ENCODE measurements at places on chromosomes 12 and 14.

GRCh38 chr12:4526923-4527546 is 11.7 kb upstream of the RAD51AP1 start:
- peak; percentile 19 for DNase-seq

- no peak for DNase-seq
Measured at GRCh38 chr12:5014269-5014668, 29.4 kb upstream of the KCNA5 start.

- DNase-seq, result no peak
Measured at GRCh38 chr14:34189866-34190265, 239.0 kb upstream of the EGLN3 start.

- DNase-seq, result no peak
Measured at GRCh38 chr14:99123208-99123870, 148.7 kb downstream of the BCL11B start.

DNA sequence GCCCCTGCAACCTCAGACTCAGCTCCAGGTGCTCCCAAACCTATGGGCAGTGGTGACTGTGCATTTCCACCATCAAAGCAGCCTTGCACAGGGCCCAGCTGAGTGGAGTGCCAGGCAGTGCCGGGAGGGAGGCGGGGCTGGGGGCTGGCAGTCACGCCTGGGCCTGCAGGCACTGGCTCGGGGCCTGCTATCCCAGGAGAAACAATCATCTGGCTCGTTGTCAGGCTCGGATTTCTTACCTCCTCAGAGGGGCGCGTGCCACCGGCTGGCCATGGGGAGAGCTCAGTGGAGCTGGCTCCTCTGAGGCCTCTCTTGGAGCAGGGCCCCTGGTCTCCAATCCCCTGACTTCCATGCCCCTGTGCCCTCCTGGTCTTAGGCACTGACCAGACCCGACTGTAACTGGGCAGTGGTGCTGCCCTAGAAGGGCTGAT is 20.2 kb upstream of the PPP1R13B start:
- no peak for DNase-seq

DNA sequence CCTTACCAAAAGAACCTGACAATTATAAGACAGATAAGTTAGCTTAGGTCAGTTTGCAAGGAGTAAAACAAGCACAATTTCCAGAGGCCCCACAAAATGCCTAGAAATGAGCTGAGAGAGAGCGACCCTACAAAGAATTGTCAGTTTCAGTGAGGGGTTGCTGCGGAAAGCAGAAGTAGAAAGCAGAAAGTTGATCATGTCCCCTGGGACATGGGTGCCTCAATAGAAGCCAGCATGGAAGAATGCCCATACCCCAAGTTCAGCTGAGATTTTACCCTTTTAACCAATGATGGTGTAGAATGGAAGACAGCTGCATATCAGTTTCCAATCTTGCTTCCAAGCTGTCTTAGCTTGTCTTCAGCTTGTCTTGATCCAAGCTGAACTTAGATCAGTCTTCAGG is 21.8 kb upstream of the CRY1 start:
- DNase-seq, result no peak

DNA sequence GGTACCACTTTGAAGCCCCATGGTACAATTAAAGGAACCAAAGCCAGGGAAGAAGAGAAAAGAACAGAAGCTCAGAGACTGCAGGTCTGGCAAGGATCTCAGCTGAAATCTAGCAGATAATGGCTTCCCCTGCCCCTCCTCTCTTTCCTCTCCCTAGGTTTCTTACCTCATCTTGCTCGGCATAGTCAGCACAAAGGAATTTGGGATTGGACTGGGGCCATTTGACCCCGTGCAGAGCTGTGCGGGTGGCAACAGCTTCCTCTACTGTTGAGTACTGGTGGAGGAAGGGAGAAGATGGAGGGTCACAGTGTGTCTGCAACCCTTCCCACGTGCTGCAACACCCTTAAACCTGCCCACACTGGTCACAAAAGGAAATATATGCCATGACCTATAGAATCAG is 4.7 kb upstream of the CDH24 start:
- DNase-seq, result peak; percentile 72

- DNase-seq, result no peak
Measured at GRCh38 chr14:44163946-44164345, 343.1 kb downstream of the FSCB start.

DNA sequence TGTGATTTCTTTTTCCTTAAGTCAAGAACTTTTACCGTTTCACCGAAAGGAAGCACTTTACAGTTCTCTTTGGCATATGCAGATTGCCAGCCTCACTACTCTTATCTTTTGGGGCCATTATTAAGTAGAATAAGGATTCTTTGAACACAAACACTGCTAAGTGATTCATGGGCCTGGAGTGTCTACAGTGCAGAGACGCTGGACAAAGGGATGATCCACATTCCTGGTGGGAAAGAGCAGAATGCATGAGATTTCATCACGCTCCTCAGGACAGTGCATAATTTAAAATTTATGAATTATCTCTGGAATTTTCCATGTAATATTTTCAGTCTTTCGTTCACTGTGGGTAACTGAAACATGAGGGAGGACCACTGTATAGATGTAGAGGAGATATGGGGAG is 90.2 kb downstream of the TTLL5 start:
- no peak for DNase-seq

All from HTR-8/SVneo (cell line).